Hypothalamus (tissue), 51 donors: ENCODE measurements at places on chromosomes 13 and 19.
A peak's percentile ranks its signal among the peaks of the same experiment; 100 is the strongest.

DNA sequence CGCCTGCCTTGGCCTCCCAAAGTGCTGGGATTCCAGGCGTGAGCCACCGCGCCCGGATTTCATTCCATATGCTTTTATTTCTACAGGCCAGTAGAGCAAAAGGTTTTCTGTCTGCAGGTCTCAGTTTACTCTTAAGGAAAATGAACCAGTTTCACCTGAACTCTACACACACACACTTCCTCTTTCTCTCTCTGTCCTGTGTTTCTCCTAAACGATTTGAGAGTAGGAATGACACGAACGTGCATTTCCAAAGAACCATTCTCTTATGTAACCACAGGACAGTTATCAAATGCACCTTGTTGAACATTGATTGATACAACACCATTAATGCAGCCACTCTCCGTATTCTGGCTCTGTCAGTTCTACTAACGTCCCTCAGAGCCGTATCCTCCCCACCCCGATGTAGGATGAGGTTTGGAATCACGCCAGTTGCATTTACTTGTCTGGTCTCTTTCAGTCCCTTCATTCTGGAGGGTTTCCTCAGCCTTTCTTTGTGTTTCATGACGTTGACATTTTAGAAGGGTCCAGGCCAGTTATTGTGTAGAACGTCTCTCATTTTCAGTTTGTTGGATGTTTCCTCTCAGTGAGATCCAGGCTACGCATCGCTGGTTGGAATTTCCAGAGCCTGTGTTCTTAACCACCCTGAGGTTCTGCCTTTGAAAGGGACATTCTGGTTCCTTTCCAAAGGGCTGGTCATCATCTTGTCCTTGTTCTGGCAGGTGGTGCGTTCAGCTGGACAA lies 36.0 kb downstream of the BICRA start:
- no peak for DNase-seq

GRCh38 chr13:81565849-81566248 lies 1224.9 kb upstream of the SPRY2 start:
- no peak for DNase-seq

DNA sequence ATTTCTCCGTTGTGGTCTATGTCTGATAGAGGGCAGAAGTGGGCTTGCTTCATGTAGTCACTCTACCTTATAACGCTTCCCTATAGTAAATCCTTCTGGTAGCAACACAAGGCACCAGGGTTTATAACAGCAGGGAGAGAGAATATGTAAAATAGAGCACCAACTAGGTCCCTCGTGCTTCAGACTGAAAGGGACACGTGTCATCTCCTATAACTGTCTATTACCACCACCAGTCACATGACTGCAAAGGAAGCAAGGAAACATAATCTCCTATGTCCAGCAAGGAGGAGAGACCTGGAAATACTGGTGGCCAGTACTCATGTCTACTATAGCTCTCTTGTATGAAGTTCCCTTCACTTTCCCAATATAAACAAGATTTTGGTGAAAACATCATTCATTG lies 79.2 kb downstream of the SLAIN1 start:
- no peak for DNase-seq

DNA sequence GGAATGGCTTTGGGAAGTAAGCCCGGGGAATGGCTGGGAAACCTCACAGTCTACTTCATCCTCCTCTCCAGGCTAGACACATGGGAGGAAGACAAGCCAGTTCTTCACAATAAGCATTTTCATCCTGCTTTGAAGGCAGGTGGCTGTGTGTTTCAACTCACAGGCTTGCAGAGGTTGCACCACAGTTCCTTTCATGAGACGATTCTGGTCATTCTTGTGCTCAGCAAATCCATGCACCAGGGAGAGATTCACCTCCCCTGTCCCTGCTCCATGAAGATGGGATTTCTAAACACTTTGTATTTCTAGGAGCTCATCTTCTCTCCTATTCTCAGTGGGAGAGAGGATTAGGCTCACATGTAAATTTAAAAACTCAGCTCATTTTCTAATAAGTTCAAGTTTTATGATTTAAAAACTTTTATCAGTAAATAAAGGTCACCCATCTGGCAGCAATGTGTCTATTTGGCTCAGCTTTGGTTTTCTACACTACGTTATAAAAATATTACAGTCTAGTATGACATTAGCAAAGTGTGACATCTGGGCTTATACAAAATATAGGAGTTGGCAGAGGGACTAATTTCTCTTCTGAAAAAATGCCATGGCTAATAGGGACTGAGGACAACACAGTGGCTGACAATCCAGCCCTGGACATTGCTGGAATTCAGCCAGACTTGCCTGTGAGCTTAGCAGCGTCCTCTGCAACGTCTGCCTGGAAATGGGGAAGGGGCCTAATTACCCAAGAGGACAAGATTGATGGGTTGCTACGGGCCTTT lies 283.2 kb upstream of the SLC10A2 start:
- DNase-seq, result no peak

- DNase-seq, result no peak
Measured at GRCh38 chr13:80830431-80830830, 489.5 kb upstream of the SPRY2 start.

DNA sequence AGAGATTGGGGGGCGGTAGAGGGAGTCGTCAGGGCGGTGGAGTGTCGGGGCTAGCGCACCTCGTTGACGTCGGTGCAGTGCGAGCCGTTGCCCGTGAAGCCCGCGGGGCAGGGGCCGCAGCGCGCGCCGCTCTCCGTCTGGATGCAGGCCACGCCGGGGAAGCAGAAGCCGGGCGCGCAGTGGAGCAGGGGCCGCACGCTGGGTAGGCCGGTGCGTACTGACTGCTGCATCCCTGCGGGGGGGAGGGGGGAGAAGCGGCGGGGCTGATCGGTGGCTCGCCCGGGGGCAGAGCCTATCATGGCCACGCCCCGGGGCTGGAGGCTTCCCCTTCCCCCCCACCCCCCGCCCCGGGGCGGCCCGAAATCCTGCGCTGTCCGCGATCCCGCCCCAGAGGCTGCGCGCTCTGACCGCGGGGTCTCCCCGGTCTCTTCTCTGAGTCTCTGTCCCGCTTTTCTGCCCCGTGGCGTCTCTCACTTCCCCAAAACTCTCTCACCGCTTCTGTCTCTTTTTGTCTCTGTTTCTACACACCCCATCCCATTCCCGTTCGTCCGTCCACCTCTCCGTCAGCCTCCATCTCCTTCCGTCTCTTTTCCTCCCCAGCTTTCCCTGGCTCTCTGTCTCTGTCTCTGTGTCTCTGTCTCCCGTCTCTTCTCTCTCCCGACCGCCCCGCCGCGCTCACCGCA lies 1.1 kb downstream of the COMP start:
- no peak for DNase-seq

DNA sequence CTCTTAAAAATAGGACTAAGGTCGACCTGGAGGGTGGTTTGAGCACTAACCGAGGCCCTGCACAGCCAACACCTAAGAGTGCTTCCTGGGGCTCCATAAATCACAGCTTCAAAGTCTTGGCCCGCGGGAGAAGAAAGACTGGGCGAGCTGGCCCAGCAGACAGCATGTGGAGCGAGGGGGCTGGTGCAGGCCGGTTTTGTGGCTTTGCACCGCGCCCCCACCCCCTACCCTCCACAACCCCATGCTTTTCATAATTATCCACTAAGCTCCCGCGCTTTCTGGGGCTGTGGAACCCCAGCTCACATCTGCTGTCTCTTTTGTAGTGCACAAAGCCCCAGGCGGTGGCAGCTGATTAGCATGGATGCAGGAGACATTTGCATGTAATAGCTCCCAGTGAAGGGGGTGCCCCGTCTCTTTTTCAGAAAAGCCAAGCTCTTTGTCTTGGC lies 17.1 kb downstream of the CARM1 start:
- peak; percentile 38 for DNase-seq

DNA sequence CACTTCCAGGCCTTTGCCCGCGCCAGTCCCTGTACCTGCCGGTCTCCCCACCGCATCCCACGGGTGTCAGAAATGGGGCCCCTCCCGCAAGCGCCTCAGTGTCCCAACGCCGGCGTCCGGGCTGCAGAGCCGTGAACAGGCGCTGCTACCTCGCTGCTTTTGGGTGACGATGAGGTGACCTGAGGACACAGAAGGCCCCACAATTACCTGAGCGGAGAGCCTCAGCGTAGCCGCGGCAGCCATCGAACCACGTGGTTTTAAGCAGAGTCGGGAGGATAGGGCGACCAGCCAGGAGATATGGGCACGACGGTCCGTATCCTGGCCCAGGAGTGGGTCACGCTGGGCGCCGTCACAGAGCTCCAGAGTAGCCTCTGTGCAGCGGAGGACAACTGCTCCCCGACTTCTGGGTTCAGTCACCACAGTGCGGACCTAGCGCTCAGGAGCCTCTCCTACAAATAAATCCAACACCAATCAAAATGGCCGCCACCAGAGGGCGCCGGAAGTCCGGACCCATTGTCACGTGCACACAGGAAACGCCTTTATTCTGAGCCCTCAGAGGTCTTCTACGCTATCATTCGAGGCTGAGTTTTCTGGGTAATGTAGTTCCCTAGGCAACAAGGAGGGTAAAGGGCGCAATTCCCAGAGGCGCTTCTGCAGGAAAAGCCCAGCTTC lies at the start of gene ZNF814:
Gene ZNF814, minus strand, starts transcription at position 478 of the 672 bp plus-strand sequence. Its CDS starts 235 bp downstream, at position 243.
- DNase-seq, result peak; percentile 71
